ENCODE measurements at places on chromosomes 7 and 10.

DNA sequence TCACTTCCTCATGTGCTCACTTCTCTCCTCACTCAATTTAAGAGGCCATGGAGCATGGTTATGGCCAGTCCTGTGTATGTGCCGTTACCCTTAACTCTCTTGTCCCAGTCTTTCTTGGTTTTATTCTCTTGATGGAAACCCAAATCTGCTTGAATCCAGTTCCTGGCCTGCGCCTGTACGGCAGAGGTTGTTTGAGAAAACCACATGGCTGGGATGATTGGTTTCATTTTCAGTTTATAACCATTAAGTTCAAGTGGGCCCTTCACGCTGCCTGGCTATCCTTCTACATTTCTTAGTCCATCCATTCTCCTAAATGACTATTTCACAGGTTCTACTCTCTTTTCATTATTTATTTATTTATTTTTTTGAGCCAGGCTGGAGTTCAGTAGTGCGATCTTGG, 1.6 kb upstream of the ZNF239 start:
- DNase-seq = no peak

DNA sequence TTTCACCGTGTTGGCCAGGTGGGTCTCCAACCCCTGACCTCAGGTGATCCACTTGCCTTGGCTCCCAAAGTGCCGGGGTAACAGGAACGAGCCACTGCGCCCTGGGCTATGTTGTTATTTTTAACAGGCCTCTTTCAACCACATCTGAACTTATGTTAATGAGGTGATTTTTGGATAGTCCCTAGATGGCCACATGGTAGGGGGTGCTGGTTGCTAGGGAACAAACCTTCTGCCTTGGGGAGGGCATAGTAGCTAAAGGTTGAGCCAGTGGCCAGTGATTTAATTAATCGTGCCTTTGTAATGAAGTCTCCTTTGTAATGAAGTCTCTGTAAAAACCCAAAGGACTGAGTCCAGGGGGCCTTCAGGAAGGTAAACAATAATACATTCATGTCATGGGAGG, 9.1 kb downstream of the COMTD1 start:
- no peak for DNase-seq

DNA sequence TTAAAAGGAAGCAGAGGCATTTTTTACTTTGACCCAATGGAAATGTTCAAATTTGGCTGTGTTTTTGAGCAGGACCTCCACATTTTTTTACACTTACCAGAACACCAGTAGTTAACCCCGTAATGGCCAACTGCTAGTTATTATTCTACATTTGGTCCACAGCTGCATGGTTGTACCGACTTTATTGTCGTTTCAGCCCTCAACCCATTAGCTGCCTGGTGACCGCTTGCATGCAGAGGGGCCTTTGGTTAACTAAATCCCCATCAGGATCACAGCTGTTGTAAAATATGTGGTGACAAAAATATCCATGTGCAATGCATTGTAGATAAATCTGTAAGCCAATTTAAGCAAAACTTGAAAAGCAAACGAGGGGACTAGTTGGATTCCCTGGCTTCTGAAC, 342.2 kb upstream of the MEOX2 start:
- DNase-seq = no peak

DNA sequence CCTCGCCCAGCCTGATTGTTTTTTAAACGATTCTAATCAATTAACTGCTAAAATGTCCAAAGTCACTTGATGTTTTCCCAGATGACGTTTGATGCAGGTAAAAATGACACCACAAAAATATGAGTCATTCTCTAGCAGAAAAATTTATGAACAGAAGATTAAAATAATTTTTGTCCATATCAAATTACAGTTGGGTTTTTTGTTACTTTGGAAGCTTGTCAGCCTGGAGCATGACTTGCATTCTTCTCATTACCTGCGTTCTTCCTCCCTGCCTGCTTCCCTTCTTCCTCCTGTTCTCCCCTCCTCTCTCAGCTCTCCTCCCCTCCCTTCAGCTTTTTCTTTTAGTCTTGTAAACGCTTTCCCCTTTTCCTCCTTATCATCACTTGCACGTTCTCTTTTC, 18.7 kb downstream of the IL15RA start:
- DNase-seq = no peak

DNA sequence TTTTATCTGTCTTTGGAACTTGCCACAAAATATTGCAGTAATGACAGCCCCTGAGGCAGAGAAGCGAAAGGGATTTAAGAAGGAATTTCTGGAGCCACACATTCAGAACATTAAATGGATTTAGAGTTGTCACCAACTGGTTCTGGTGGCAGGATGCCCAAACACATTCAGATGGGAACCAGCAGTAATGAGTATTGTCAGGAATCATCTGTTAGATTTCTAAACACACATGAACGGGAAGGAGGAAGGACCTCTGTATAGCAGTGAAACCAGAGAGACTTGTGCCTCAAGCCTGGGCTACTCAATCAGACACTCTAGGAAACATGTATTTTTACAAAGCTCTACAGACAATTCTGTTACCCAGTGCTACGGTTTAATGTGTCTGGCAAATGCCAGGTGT, 103.8 kb upstream of the CCNY start:
- DNase-seq = no peak

- DNase-seq = no peak
Measured at GRCh38 chr7:1501487-1502270, 2.5 kb downstream of the INTS1 start.

GRCh38 chr7:38057829-38058228, 120.2 kb upstream of the STARD3NL start:
- no peak for DNase-seq

- no peak for DNase-seq
Measured at GRCh38 chr7:1941464-1942242, 271.6 kb downstream of the ELFN1 start.

DNA sequence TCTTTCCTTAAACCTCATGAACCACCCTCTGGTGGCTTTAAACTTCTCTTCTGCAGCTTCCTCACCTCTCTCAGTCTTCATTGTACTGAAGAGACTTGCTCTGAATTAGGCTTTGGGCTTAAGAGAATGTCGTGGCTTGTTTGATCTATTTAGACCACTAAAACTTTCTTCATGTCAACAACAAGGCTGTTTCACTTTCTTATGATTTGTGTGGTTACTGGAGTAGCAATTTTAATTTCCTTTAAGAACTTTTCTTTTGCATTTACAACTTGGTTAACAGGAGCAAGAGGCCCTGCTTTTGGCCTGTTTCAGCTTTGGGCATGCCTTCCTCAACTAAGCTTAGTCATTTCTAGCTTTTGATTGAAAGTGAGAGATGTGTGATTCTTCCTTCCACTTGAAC, 38.1 kb upstream of the CDHR3 start:
- DNase-seq = no peak

DNA sequence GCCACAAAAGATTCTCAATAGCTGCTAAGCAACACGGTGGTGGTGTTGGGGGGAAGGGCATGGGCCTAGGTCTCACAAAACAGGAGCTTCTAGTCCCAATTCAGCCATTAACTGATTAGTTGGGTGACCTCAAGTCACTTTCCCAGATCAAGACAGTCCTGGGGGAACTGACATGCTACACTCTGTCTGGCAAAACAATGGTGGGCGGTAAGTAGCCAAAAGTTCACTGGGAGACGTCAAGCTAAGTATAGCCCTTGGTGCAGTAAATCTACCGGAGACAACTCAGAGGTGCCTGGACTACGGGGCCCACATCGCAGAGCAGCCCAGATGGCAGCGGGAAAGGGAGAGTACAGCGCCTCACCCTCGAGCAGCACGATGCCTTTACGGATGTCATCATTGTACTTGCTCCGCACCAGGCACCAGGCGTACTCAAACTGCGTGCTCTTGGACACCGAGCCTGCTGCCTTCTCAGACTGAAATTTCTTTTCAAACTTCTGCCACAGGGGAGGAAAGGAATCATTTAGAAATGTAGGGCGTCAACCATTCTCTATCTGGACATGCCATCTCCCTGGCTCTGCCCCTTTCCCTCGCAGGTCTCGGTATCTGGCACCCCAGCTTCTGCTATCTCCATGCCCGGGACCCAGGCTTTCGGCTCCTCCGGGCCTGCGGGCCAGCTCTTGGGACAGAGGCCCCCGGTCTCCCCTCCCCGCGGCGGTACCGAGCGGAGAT, 1.1 kb downstream of the FIS1 start:
- DNase-seq = no peak

All from forelimb muscle (tissue), 1 donor.